ENCODE measurements at places on chromosomes 1 and 21. TPM values are rescaled to one million over a fixed set of nuclear protein-coding genes. Genes with fewer than 3 reads are reported as not detected.

GRCh38 chr21:31781737-31782136 is 49.8 kb upstream of the SCAF4 start:
- ATAC-seq = no peak

DNA sequence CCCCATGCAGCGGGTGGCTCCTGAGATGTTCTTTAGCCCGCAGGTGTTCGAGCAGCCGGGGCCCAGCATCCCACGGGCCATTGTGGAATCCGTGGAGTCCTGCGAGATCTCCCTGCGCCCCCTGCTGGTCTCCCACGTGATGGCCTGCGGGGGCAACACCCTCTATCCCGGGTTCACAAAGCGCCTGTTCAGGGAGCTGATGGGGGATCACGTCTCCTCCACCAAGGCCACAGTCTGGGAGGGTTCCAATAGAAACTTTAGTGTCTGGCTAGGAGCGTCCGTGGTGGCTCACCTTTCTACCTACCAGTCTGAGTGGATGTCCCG is 71.0 kb downstream of the ACTL8 start:
- no peak for ATAC-seq

DNA sequence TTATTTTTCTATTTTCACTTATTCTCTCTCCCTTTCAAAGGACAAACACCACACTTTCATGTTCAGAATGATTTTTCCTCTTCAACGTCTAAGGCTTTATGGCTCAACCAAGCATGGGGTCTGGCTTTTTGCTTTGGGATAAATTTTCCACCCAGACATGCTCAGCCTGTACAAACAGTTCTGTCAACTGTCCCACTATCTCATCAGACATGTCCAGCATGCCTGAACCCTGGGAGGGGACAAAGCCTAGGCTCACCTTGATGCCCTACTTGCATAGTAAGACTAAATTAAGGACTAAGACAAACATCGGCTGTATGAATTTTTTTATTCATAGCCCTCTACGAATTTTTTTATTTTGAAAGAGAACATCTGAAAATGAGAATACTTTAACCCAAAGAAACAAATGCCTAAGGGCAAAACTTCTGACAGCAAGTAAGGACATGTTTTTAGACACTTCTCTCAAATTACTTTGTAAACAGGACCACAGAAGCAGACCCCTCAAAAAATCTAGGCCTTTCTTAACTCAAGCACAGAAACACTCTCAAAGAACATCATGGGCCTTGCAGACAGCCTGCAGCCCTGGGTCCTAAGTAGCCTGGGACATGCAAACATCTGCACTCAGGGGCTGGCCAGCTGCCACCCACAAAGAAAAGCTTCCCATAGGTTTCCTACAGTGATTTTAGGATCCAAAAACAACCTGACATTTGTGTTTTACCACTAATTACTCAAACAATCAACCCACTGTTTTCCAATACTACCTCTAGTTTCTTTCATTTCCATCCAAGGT is 72.3 kb upstream of the PALMD start:
- no peak for ATAC-seq

DNA sequence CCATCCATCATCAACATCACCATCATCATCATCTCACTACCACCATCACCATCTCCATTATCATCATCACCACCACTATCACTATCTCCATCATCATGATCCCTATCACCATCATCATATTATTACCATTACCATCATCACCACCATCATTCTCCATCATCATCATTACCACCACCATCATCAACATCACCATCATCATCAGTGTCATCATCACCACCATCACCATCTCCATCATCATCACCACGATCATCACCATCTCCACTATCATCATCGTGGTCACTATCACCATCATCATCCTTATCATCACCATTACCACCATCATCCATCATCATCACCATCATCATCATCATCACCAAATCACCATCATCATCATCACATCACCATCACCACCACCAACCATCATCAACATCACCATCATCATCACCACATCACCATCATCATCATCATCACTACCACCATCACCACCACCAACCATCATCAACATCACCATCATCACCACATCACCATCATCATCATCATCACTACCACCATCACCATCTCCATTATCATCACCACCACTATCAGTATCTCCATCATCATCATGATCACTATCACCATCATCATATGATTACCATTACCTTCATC is 202.1 kb upstream of the VAMP3 start:
- no peak for ATAC-seq

GRCh38 chr1:162365284-162366020 is 11.2 kb downstream of the SPATA46 start:
- no peak for ATAC-seq

DNA sequence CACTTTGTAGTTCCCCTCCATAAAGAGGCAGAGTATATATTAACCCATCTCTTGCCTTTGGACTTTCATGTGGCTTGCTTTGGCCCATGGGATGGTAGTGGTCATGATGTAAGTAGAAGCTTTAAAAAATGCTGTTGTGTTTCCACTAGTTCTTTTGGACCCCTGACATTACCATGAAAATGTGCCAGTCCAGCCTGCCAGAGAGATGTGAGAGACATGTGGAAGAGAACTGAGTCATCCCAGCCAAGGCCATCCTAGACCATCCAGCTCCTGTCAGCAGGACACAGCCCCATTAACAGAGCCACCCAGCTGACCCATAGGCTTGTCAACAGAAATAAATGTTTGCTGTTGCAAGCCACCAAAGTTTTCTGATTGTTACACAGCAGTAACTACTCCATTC is 3.9 kb upstream of the CD101 start:
- ATAC-seq = no peak

- no peak for ATAC-seq
Observed at GRCh38 chr1:70754701-70755100, 292.9 kb downstream of the PTGER3 start.

DNA sequence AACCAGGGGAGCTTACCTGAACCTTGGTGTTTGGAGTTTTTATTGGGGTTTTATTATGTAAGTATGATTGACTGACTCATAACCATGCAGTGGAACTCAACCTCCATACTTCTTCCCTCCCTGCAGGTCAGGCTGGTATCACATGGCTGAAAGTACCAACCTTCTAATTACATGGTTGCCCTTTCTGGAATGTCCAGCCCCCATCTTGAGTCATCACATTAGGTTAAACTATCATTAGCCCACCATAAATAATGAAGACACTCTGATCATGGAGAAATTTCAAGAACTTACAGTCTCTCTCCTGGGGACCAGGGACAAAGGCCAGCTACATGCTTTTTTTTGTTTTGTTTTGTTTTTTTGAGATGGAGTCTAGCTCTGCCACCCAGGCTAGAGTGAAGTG is 19.2 kb upstream of the DPH5 start:
- ATAC-seq = no peak

DNA sequence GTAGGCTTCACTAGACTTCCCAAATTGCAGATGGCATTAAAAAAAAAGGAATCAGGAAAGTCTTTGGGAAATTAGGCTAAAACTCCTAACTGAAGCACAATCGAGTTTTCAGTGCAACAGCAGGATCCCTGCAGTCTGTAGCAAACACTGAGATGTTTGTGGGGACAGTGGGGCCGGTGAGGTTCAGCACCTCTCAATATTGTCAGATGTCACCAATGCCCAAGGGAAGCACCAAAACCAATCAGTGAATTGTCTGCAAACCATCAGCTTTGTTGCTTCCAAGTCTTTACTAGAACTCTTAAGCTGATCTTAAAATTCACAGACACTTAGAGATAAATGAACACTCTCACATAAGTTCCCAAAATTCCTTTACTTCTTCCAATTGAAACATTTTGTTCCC is 2.6 kb downstream of the ERG start:
- no peak for ATAC-seq

GRCh38 chr1:207845109-207845508 is 65.8 kb downstream of the CD34 start:
- no peak for ATAC-seq

DNA sequence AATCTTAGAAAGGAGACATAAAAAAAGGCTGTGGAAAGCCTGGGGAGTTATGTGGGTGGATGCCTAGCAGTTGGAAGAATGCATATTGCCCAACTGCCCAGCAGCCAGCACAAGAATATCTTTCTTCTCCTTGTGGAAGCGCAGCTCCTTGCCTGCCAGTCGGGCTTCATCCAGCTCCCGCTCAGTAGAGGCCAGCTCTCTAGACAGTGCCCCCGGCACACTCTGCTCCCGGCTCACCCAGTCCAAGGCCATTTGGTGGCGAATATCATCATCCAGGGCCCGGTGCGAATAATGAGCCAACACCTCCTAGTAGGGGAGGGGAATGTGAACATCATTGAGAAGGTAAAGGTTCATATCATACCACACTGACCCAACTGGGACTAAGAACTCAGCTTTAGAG is 9.0 kb upstream of the RBM8A start:
- ATAC-seq = no peak

DNA sequence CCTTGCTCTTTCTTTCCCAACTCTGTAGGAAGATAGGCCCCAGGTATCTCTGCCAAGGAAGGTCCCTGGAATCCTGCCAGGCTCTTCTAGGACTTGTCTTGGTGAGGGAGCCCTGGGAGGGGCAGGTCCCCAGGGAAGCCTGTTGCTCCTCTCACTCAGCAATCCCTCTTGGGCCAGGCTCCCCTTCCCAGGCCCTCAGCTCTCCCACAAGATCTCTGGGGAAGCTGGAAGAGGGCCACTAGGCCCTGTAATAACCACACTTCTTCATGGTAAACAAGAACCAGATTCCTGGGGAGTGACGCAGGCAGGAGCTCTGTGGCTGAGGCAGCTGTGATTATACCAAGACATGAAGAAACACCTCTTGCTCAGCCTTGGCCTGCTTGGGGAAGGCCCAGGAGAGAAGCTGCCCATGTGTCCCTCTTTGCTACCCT is 9.9 kb upstream of the MAPKAPK2 start:
- ATAC-seq = no peak

The AMY1C gene
- not detected for total RNA-seq

The ADGRL4 gene
- not detected for total RNA-seq

The OR2AK2 gene
- total RNA-seq = 0.26 TPM

The RAB25 gene
- total RNA-seq = 1.2 TPM

The FNDC5 gene
- not detected for total RNA-seq

The KCNA3 gene
- total RNA-seq = 61.7 TPM

The RXFP4 gene
- total RNA-seq = not detected
